ENCODE measurements at places on chromosomes 3 and 15. TPM values are rescaled to one million over a fixed set of nuclear protein-coding genes. Genes with fewer than 3 reads are reported as not detected.

DNA sequence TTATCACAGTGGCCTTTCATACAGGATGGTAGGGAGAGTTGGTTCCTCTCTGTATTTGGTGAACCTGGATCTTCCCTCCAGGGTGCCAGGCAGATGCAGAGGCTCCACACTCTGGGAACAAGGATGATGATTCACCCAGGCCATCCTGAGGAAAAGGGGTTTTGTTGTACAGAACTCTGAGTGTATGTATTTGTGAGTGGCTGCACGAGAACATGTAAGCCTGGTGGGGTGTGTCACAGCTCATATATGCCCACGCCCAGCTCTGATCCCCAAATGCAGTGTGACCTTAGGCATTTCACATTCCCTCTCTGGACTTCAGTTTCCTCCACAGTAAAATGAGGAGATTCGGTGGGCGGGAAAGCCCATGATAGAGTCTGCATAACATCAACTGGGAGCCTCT, 11.6 kb upstream of the CILP start:
- no peak for DNase-seq

- DNase-seq: no peak
Observed at GRCh38 chr15:55220606-55221005, 23.9 kb upstream of the RSL24D1 start.

DNA sequence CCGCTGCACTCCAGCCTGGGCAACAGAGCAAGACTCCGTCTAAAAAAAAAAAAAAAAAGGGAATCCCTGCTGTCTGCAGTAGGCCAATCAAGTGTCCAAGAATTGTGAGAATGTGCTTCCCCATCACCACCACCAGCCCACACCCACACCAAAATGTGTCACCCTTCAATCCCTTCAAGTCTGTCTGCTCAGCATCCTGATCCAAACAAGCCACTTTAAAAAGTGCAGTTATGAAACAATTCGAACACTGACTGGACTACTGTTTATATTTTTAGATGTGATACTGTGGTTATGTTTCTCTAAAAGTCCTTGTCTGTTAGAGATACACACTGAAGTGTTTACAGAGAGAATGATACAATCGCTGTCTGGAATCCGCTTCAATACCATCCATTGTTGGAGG, 78.1 kb upstream of the CGNL1 start:
- DNase-seq: peak; percentile 68

- peak; percentile 24 for DNase-seq
Observed at GRCh38 chr3:106092792-106093191, 224.0 kb upstream of the CBLB start.

MEGF11 gene
- not detected for total RNA-seq

DNA sequence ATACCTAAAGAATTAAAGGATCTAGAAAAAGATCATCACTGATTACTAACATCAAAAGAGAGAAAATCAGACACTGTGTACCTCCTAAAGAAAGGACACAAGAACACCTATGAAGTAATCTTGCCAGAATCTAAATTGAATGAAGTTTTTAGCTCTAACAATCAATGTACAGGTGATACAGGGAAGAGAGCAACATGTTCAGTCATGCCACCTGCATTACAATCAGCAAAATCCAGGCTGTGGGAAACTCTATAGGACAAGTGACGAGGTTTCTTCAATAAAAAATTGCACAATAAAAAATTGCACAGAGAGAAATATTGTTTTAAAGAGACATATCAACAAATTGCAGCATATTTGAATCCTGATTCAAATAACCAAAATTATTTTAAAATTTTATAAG, 93.3 kb downstream of the SEMA5B start:
- DNase-seq: no peak

DNA sequence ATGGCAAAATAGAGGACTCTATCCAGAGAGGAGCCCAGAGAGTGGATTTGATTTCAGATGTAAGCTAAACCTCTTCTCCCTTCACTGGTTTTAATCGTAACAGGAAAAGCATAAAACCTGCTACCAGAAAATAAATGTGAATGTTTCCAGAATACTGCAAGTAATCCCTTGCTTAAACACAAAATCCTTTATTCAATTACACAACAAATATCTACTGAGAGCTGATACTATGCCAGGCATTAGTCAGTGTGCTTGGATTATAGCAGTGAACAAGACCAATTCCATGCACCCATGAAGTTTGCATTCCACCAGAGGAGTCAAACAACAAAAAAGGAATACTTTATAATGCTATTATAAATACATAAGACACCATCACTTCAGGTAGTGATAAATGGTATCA, 15.1 kb downstream of the AVEN start:
- DNase-seq: peak; percentile 62

DNA sequence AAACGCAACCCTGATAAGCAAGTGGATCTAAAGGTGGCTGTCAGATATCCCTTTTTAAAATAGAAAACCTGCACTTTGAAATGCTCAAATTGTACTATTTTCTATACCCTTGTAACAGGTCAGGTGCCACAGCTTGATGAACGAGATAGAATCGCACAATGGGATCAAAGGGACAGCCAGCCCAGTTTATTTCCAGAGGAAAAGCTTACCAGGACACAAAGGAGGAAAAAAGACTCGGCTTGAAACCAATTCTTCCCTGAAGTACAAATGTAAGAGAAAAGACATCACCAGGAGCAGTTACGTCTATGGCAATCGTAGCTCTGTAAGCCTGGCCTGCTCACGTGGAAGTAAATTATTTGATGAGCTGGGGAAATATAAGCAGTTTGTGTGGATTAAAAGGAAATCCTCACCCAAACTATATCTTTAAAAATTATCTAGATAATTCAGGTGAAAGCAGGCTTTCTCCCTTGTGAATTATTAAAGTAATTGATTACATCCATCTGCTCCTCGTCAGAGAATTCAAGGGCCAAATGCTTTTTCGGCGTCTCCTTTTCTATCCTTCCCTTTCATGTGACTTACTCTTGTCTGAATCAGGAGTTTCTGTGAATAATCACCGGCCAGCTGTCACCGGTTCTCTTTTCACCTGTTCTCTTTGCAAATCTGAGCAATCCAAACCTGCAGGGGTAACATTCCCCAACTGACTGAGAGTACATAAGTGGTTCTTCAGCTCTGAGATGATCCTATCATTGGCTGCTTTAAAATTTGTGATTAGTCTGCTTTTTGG, 339.2 kb upstream of the ONECUT1 start:
- DNase-seq: no peak

CLDN18 gene
- not detected for total RNA-seq

DNA sequence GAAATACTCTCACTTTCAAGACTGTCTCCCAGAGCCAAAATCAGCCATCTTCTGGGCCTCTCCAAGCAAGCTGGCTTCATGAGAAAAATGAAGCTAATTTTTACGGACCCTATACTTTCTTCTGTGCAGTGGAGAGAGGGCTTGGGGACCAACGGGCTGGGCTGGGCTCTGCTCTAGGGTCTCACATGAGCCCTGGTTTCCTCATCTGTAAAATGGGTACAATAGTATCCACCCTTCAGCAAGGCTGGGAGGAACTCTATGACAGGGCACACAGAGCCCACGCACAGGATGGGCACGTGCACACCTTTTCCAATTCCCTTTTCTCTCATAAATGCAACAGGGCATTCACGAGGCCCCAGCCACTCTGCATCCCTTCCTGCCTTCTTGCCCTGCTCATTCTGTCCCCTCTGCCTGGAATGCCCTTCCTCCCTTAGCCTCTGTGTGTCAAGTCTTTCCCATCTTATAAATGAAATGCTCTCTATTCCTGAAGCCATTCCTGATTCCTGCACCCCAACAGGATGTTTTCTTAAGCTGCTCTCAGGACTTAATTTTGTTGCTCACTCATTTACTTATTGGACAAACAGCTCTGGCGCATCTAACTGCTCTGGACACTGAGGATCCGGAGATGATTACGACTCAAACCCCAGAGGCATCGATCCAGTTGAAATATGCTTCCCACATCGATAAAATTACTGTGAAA, 32.9 kb upstream of the SEC13 start:
- DNase-seq: no peak

DNA sequence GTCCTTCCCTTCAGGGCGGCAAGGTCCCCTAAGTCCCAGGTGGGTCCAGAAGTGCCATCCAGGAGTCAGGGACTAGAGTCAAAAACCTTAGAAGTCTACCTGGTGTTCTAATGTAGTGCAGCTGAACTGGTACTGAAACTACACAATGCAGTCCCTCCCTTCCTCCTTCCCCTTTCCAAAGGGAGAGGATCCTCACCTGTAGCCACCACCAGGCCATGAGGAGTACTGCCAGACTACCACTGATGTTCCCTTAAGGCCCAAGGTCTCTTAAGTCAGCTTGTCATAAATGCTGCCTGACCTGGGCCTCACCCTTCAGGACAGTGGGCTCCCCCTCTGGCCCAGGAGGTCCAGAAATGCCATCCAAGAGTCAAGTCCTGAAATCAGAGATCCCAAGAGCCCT, 98.9 kb downstream of the ULK4 start:
- no peak for DNase-seq

CATSPER2 gene
- 11.3 TPM for total RNA-seq

SCN5A gene
- total RNA-seq: 2.0 TPM

Data from IMR-90 (cell line).